MCF 10A (cell line): ENCODE measurements at places on chromosomes 6 and 20.
A peak's percentile ranks its signal among the peaks of the same experiment; 100 is the strongest.

- H3K27me3 ChIP-seq = peaks cover 44% of the 10 kb centered on the region
- no peaks in the 10 kb centered on the region for H3K36me3 ChIP-seq
- no peaks in the 10 kb centered on the region for H3K4me1 ChIP-seq
- no peak overlapping the region for H3K4me3 ChIP-seq
- no peak overlapping the region for H3K27ac ChIP-seq
Observed at GRCh38 chr6:94734751-94735150, 842.6 kb upstream of the MANEA start.

DNA sequence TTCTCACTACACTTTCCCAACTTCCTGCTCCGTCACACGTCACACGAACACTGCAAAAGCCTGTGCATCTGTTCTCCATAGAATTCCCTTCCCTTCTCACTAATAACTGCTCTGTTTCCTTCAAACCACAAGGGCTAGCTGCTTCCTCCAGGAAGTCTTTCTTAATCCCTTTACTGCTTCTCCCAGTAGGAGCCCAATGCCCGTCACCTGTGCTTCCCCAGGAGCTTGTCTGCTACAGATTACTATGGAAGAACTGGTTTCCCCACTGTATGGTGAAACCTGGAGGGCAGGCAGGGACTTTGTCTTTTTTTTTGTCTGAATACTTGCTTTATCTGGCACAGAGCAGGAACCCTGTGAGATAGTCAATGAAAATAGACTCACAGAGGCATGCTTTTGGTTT, 444.7 kb upstream of the MAP3K7 start:
- H3K27me3 ChIP-seq = peaks cover 77% of the 10 kb centered on the region
- no peak overlapping the region for H3K27ac ChIP-seq
- DNase-seq = no peak

- no peaks in the 10 kb centered on the region for H3K27me3 ChIP-seq
- peaks cover 42% of the 10 kb centered on the region for H3K4me1 ChIP-seq
- H3K36me3 ChIP-seq = peaks cover 100% of the 10 kb centered on the region
- H3K27ac ChIP-seq = no peak overlapping the region
- DNase-seq = no peak
Observed at GRCh38 chr6:36600564-36601146, 6.5 kb downstream of the SRSF3 start.

- no peak overlapping the region for H3K4me3 ChIP-seq
- peak; percentile 64 for DNase-seq
- H3K27me3 ChIP-seq = no peaks in the 10 kb centered on the region
- no peaks in the 10 kb centered on the region for H3K4me1 ChIP-seq
Observed at GRCh38 chr6:85015396-85015990, 251.1 kb upstream of the TBX18 start.

DNA sequence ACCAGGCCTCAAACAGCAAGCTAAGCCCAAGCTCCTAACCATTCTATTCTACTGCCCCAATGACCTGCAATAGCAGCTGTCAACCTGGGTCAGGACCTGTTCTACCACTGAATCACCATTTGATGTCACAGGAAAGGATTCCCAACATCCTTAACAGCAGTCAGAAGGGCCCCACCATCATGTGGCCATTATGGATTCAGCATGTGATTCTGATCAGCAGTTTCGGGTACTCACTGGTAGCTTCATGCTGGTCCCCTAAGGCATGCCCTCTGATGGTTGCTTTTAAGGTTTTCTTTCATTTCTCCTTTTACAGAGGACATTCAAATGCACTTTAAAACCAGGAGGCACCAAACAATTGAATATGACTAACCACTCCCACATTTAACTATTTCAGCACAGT, 37.3 kb upstream of the MAP7 start:
- H3K27me3 ChIP-seq = no peaks in the 10 kb centered on the region
- DNase-seq = no peak
- no peak overlapping the region for H3K27ac ChIP-seq
- no peak overlapping the region for H3K4me3 ChIP-seq
- H3K4me1 ChIP-seq = peaks cover 11% of the 10 kb centered on the region
- H3K36me3 ChIP-seq = peaks cover 53% of the 10 kb centered on the region
